ENCODE measurements at places on chromosomes 5 and 9.
A peak's percentile ranks its signal among the peaks of the same experiment; 100 is the strongest.

GRCh38 chr5:43485406-43485805 is 1.7 kb upstream of the TMEM267 start:
- DNase-seq: no peak

GRCh38 chr5:90345684-90346083 is 63.9 kb downstream of the CETN3 start:
- no peak for DNase-seq

GRCh38 chr9:2859776-2860379 is 16.0 kb upstream of the PUM3 start:
- peak; percentile 80 for DNase-seq

DNA sequence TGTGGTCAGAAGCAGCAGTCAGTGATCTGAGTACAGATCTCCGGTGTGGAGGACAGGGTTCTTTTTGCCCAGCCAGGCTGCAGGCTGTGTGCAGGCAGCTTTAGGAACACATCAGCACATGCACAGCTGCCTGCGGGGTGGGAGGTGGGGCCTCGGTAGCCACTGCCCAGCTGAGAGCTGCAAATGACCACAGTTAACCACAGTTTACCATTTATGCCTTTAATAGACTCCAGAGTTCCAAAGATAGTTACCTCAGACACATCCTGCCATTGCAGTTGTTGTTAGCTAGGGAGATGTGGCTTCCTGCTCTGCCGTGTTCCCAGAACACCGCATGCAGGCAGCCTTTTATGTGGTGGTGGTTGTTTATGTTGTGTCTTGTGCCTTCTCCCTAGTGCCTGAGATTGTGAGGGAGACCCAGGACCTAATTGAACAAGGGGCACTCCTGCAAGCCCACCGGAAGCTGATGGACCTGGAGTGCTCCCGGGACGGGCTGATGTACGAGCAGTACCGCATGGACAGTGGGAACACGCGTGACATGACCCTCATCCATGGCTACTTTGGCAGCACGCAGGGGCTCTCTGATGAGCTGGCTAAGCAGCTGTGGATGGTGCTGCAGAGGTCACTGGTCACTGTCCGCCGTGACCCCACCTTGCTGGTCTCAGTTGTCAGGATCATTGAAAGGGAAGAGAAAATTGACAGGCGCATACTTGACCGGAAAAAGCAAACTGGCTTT is 10.2 kb downstream of the EXOC3 start:
- no peak for DNase-seq

- no peak for DNase-seq
Measured at GRCh38 chr9:35710818-35711500, 21.0 kb downstream of the TLN1 start.

DNA sequence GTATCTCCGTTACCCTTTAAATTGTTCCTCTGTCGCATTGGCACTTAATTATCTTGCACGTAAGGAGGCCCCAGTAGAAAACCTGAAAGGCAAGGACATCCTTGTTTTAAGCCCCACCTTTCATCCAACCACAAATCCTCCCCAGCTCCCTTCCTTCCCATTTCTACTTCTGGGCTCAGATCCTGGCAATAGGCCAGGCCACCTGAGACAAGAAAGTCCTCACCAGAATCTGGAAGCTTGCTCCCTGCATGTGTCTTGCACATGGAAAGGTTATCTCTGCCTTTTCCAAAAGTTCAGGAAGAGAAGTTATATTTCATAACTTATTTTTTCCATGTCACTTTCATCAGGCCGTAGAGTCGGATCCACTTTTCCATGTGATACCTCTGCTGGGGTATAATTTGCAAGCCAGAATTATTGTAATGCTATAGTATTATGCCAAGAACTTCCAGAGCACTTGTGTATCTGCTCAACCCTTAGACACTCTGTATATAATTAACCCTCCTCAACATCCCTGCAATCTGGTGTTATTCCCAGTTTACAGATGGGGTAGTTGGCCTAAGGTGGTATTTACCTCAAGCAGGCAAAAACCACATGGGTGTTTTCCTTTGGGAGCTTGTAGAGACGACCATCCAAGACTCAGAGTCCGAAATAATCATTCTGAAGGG is 2.6 kb upstream of the SHB start:
- DNase-seq: no peak

GRCh38 chr9:116741086-116741740 is 54.1 kb downstream of the TRIM32 start:
- DNase-seq: no peak

GRCh38 chr9:115098226-115098965 is 19.6 kb downstream of the TNC start:
- DNase-seq: peak; percentile 75

- DNase-seq: no peak
Measured at GRCh38 chr9:78807286-78807685, 510.4 kb downstream of the PSAT1 start.

GRCh38 chr5:14228219-14228618 is 85.1 kb downstream of the TRIO start:
- DNase-seq: no peak
